AML-193 (cell line): ENCODE measurements at places on chromosomes 6 and 20.

- DNase-seq, result peak; percentile 19
Measured at GRCh38 chr20:62413896-62414481, 6.9 kb upstream of the CABLES2 start.

GRCh38 chr6:14423330-14423729, 305.8 kb downstream of the CD83 start:
- DNase-seq, result no peak

GRCh38 chr6:18473755-18474154, 86.6 kb downstream of the RNF144B start:
- no peak for DNase-seq

DNA sequence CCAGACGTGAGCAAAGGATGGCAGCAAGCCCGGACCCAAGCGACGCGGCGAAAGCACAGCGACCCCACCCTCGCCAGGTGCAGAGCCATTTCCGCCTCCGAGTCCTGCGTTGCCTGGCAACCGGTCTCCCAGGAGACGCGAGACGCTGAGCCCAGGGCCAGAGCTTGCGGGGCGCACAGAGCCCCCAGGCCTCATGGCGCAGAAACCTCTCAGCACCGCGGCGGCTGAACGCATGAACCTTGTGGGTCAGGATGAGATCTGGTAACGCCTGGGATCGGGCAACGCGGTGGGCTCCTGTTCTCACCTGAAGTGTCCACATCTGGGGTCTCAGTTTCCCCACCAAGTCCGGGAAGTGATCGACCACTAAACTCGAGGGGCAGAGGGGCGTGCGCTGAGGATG, 77.7 kb downstream of the ANKRD60 start:
- DNase-seq, result no peak

- no peak for DNase-seq
Measured at GRCh38 chr6:144580039-144580438, 294.9 kb downstream of the UTRN start.

- no peak for DNase-seq
Measured at GRCh38 chr6:26330859-26331217, 34.2 kb upstream of the BTN3A2 start.

GRCh38 chr20:9353916-9354276, 160.5 kb upstream of the LAMP5 start:
- no peak for DNase-seq

DNA sequence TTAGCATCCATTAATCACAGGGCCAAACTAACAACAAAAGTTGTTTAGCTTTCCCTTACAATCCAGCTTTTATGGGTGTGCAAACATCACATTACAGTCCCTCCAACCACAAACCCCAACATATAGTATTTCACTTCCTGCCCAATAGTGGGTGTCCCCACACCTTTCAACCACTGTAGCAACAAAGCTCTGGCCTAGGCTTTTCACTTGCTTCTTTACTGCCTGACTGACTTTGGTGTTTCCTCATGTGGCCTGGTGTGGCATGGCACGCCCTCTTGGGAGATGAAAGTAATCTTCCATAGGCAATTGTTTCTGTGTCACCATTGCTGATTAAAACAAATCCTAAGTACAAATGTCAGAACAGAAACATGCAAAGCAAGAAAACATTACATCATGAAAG, 46.3 kb downstream of the MCM8 start:
- peak; percentile 71 for DNase-seq

DNA sequence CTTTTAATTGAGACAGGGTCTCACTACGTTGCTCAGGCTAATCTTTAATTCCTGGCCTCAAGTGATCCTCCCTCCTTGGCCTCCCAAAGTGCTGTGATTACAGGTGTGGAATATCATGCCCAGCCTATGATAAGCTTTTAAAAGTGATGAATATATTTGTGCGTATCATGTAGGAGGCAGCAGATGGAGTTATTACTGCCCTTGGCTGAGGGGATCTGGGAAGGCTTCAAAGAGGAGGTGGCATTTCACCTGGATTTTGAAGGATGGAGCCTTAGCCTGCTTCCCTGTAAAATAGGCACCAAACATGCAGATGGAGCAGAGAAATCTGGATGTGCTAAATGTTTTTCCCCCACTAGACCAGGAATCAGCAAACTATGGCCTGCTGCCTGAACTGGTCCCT, 10.1 kb downstream of the PIM1 start:
- DNase-seq, result no peak

GRCh38 chr6:134410541-134410940, 92.6 kb upstream of the SGK1 start:
- DNase-seq, result no peak

DNA sequence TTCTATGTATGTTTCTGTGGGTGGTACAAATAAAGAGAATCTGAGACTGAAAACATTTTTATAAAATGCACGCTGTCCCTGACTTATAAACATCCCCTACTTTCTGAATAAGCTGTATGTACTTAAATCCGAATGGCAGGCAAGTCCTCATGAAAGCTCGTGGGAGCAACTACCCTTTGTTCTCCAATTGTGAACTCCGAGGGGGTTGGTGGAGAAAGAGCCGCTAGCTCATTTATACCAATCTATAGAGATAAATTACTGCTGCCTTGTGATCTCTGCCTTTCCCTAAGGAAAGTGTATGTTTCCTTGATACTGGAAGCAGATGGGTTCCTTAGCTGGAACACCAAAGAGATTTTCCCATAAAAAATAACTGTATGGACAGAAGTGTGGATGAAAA, 84.5 kb downstream of the GJA10 start:
- DNase-seq, result no peak

- no peak for DNase-seq
Measured at GRCh38 chr20:15676815-15677214, 896.4 kb downstream of the KIF16B start.

- DNase-seq, result no peak
Measured at GRCh38 chr20:16953858-16954257, 205.7 kb downstream of the OTOR start.

DNA sequence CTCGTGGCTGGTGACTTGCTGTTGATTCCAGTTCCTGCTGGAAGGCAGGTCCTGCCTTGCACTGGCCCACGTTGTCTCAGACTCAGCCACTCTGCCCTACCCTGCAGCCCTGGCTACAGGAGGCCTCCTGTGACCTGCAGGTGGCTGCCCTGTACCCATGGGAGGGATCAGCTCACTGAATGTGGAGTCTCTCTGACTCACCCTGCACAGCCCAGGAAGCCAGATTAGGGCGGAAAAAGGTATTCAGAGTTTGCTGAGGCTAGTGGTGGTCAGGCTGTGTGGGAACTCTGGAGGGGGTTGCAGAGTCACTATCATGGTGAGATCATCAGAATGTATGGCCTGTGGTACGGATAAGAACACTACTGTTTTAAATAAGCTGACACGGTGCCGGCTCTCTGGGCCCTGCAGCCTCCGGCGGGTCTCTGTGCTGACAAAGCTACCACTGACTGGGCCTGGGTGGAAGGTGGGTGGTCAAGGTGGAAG, 24.7 kb upstream of the PYGB start:
- DNase-seq, result no peak

DNA sequence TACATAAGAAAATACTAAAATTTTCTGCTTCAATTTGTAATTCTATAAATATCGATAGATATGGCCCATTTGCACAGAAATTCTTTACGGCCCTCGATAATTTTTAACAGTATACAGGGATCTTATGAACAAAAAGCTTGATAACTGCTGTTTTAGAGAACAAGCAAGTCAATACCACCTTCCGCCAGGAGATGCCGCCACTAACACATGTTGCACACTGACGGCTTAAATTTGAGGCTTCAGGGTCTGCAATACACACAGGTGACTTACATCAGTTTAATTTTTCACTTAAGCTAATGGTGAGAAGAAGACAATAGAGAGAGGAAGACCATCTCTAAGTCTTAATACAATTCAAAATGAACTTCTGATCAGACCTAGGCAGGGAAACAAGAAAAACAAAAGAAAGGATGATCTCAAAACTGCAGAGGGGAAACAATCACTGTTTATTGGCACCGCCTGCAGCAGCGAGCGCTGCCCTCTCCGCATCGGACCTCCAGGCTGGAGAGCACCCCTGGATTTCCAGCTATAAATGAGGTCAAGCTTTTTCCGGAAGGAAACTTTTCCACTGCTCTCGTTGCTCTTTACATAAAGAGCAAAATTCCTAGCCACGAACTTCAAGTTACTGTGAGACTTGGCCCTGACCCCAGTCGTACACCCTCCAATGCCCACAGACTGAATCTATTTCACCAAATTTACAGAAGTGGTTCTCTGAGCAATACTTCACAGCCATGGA, 53.9 kb downstream of the OTOR start:
- peak; percentile 21 for DNase-seq

DNA sequence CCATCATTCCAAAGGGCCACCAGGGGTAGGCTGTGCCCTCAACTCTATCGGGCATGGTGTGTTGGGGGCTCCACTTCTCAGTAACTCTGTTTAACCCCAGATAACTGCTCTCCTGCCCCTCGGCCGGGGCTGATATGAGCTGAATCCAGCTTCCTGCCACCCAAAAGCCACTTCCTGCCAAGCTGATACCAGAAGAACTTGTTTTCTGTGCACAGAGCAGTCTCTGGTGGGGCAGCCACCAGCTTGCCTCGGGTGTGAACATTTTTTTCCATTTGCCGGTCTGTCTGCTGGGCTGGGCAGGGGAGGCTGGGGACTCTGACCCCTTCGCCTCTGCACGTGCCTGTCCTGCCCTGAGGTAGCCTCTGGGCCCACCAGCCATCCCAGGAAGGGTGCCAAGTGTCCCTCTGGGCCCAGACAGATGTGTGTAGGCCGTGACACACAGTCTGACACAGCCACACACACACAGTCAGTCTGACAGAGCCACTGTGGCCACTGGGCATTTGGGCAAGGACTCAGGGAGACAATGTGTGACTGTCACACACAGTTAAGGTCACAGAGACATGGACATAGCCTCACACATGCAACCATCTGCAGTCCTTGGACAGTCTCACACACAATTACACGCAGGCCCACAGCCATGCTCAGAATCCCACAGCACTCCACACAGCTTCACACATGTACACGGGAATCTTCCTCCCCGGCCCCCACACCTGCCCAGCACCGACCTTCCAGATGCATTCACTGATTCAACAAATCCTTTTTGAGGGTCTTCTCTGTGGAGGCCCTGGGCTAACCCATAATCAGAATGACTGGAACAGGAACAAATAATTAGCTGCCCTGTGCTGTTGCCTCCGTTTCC, 45.1 kb downstream of the NOL4L start:
- no peak for DNase-seq

- no peak for DNase-seq
Measured at GRCh38 chr20:57698116-57698866, 11.5 kb downstream of the PMEPA1 start.

GRCh38 chr6:890995-891394, 198.1 kb upstream of the EXOC2 start:
- no peak for DNase-seq

GRCh38 chr6:29680904-29681303, at the start of gene ZFP57:
Gene ZFP57 (minus strand): TSS chr6:29681152. CDS start chr6:29677003, 4,149 bp downstream.
- DNase-seq, result no peak

- DNase-seq, result no peak
Measured at GRCh38 chr6:108157981-108158525, 7.8 kb upstream of the NR2E1 start.

DNA sequence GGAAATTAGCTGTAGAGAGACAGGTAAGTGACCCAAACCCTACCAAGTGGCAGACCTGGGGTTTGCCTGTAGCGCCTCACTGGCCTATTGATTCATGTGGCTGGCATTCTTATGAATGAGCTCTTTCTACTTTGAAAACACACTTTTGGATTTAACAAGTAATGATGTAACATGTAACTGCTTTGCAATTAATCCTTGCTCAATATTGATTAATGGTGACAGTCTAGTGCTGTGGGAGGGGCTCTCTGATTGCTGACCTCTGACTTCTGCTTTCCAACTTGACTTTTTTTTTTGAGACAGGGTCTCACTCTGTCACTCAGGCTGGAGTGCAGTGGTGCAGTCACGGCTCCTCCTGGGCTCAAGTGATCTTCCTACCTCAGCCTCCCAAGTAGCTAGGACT, 82.7 kb downstream of the TIAM2 start:
- DNase-seq, result no peak

GRCh38 chr20:57456116-57456515, 64.9 kb downstream of the RBM38 start:
- no peak for DNase-seq

GRCh38 chr6:14072084-14072483, 45.5 kb upstream of the CD83 start:
- DNase-seq, result no peak

GRCh38 chr6:87697581-87698546, 4.2 kb downstream of the AKIRIN2 start:
- DNase-seq, result peak; percentile 43

GRCh38 chr6:158977382-158977781, 22.6 kb downstream of the RSPH3 start:
- DNase-seq, result no peak

DNA sequence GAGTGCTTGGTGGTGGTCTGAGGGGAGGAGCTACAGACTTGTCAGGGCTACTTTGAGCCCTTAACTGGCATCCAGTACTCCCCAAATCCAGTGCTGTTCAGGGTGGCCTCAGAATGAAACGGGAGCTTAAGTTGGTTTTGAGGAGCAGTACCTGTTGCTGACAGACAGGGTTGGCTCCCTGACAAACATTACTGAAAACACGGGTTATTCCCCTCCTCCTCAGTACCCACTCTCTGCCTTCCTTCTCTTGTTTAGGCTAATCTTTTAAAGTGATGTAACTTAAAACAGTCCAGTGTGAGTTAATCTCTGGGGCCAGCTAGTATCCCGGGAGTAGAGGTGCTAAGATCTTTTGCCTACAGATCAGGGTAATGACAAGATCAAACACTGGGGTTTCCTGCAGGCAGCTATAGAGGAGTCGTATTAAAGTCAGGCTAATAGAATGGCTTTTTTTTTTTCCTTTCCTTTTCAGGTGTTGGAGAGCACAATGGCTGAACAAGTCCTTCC, 3.7 kb downstream of the TNFAIP3 start:
- peak; percentile 38 for DNase-seq

GRCh38 chr6:89082486-89082891, 1.9 kb downstream of the PNRC1 start:
- DNase-seq, result no peak

DNA sequence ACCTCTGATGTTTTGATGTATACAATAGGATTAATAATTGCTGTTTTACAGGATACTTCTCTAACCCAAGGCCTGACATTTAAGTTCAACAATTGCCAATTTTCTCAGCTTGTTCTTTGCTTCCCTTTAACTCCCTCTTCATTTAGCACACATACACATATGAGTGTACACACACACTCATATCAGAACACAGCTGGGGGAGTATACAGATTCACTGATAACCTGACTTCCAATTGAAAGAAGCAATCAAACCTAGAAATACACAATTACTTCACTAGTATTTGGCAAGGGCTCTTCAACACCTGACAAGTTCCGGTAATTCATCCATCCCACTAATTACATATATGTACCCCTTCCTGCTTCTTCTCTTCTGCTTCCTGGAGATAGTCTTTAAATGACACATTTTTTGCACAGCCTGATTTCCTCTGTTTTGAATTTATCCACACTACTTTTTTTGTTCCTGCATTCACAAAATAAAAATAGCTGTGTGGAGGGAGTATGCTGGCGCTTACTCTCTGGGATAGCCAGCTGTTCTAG, 11.2 kb downstream of the UST start:
- no peak for DNase-seq
